Activated CD4-positive, CD25-positive, alpha-beta regulatory T cell treated with anti-CD3 and anti-CD28 coated beads, Interleukin-2, amount 50 U/mL, for 72 hours (primary cell): ENCODE measurements at places on chromosomes 5 and 9.

- DNase-seq, result no peak
Measured at GRCh38 chr5:143051244-143052058, 281.3 kb downstream of the ARHGAP26 start.

DNA sequence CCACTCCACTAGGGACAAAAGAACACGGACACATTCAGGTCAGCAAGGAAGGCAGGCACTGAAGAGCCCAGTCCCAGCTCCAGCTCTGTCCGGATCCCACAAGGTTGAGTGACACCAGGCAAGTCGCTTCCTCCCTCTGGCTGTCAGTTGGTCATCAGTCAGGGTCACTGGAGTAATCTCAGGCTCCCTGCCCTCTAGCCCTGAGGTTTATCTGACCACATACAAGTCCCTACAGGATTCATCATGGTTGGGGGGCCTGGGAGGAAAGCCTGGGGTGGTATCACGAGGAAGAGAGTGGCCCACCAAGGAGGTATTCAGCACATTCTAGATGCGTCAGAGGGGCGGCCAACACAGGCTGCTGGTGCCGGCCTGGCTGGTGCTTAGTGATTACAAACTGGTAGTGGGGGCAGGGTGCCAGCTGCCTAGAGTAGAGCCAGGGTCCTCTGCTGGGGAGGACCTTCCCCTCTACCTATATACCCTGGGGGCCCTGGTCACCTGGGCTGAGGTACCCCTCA, 81.5 kb downstream of the SHB start:
- DNase-seq, result no peak

- peak; percentile 95 for DNase-seq
Measured at GRCh38 chr9:128771745-128772519, at the start of gene ZER1. TSS of gene ZER1 (minus strand) at chr9:128771927. CDS start at chr9:128755565, 16,362 bp downstream.

- DNase-seq, result no peak
Measured at GRCh38 chr5:147464211-147464610, 45.7 kb downstream of the DPYSL3 start.

- DNase-seq, result no peak
Measured at GRCh38 chr5:64947031-64947430, 178.3 kb downstream of the CWC27 start.

GRCh38 chr5:133410335-133410828, 202.0 kb downstream of the FSTL4 start:
- no peak for DNase-seq

DNA sequence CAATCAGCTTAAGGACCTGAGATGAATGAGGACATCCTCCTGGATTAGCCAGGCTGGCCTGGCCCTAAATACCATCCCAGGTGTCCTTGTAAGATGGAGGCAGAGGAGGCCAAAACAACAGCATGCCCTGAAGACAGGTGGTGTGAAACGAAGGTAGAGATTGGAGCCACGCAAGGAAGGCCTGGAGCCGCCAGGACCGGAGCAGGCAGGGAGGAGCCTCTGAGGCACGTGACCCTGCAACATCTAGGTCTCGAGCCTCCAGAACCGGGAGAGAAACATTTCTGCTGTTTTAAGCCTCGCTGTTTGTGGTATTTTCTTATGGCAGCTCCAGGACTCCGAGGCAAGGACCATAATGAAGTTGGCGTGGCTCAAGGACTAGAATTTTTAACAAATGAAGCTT, 9.7 kb upstream of the COL5A1 start:
- peak; percentile 7 for DNase-seq

- no peak for DNase-seq
Measured at GRCh38 chr5:41154491-41154890, 58.8 kb downstream of the C6 start.
